Hematopoietic multipotent progenitor cell treated with erythropoietin and hydrocortisone succinate and interleukin-3 and kit ligand, for 8 days (in vitro differentiated cells): ENCODE measurements at places on chromosomes 6 and 20.
A peak's percentile ranks its signal among the peaks of the same experiment; 100 is the strongest.

GRCh38 chr6:89775150-89775549 lies 44.4 kb downstream of the MDN1 start:
- no peak for DNase-seq

- no peak for DNase-seq
Observed at GRCh38 chr20:50193836-50194421, 3.3 kb downstream of the CEBPB start.

DNA sequence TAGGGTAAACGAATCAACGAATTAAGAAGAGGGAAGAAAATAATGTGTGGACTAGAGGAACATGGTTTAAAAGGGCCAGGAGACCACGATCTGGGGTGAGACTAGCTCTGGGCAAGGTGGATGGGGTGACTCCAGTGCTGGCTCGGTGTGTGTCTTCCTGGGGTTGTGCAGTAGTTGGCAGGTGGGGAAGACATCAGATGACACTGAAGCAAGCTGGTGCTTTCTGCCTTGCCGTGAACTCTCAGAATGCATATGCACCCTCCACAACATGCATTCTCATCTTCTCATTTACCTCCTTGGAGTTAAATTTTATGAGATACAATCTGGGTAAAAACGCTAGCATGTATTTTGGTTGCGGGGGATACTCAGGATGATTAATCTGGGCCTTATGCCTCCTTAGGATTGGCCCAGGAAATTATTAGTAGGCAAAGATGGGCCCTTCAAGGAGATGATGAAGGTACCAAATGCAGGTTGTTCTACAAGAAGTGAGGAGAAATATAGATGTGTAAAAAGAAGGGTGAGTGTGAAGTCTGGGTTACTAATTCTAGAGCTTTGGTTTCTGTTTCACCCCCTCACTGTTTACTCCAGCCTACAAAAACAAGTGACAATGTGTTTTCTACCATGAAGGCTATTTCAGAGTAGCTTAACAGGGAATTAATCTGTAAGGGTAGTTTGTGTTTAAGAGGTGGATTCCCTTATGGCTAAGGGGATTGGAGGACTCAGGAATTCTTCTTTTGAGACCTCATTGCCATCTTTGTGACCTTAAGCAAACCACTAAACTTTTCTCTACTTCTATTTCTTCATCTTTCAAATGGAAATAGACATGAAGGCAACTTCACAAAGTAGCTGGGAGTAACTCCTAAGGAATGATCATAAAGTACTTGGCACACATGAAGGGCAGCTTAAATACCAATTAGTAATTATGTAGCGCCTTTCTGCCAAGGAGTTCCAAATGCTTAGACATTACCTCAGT lies 71.0 kb upstream of the SUPT3H start:
- no peak for DNase-seq

DNA sequence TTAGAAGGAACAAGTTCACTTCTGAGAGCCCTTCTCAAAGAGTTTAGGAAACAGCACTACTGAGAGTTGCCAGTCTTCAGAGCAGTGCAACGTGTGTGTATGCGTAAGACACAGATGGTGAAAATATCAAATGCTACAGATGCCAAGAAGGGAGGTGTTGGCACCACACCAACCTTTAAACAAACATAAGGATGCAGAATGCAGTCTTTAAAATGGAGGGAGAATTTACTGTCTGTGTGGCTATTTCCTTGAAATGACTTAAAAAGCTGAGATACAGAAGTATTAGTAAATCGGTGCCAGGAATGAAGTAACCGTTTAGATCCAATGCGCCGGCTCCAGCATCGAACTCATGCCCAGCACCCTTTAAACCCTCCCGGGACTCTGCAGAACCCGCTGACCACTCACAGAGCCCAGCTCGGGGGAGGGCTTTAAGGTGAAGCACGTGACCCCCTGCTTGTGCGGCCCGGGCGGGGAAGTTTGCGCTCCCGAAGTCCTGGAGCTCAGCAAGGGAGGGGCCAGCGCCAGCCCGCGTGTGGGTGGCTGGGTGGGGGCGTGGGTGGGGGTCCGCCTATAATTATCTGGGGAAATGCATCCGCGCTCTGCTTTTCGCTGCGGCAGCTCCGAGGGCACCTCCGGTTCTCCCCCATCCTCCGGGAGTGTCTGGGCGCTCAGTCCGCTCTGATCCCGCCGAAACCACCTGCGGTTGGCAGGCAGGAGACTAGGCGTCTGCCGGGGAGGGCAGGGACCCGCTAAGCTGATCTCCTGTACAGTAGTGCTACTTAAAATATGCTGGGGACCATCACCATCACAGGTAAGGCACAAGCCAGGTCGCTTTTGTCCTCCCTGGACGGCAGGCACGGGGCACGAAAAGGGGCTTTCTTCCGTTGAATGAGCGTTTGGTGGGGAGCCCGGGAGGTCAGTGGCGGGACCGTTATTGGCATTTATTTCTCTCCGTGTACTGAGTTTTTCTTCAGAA lies 66.0 kb downstream of the ZBTB2 start:
- DNase-seq: peak; percentile 8

- DNase-seq: no peak
Observed at GRCh38 chr6:127902933-127903332, 2.1 kb upstream of the THEMIS start.

- DNase-seq: peak; percentile 75
Observed at GRCh38 chr6:7701212-7701834, 24.6 kb upstream of the BMP6 start.

DNA sequence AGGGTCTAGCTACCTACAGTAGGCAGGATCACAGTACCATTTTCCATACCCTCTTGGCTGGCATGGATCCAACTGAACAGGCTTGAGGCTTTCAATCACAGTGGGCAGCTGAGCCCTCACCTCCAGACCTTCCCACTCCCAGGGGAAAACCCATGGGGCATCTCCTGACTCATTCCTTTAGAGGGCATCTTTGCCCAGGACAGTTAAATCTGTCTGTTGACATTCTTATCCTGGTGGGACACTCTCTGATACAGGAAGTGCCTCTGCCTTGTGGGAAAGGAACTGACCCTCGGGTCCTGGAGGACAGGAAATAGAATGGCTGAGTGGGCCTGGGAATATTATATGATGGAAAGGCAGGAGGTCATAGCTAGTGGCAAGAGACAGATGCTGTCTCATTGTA lies 10.2 kb upstream of the EPB41L1 start:
- DNase-seq: no peak

GRCh38 chr6:47168180-47168579 lies 126.0 kb upstream of the ADGRF1 start:
- no peak for DNase-seq

DNA sequence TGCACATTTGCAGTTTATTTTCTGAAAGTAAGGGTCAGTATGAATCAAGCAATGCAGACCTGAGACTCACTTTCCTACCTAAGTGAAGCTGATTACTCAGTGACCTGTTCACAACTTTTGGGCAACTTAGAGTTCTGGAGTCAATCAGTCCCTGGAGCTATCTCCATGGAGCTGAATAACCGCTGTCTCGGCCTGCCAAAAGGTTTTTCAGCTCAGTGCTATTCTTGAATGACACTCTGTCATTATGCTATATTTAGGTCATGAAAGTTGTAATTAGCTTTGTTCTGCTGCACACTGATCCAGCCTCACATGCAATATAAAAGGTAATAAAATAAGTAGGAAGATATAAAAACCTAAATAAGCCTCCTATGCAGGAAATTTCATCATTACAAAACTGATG lies 356.0 kb downstream of the BMP2 start:
- DNase-seq: no peak

GRCh38 chr20:19022791-19023448 lies 189.5 kb upstream of the SLC24A3 start:
- no peak for DNase-seq

DNA sequence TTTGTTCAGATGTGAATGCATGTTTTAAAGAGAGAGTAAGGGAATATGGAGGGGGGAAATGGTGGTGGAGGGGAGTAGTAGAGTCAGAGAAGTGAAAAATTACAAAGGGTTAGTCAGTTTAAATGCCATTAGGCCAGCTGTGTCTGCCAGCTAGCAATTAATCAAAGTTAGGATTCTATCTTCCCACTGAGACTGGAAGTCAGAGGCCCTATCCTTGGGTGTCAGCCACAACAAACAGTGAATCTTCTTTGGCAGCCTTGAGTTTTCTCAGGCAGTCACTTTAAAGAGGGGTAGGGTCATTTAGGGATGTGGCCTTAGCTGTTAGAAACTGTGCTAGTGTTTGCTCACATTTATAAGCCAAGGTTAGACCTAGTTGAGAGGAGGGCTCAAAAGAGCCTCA lies 120.5 kb upstream of the BTBD3 start:
- no peak for DNase-seq

GRCh38 chr20:56376331-56376730 lies 15.7 kb downstream of the AURKA start:
- DNase-seq: no peak

DNA sequence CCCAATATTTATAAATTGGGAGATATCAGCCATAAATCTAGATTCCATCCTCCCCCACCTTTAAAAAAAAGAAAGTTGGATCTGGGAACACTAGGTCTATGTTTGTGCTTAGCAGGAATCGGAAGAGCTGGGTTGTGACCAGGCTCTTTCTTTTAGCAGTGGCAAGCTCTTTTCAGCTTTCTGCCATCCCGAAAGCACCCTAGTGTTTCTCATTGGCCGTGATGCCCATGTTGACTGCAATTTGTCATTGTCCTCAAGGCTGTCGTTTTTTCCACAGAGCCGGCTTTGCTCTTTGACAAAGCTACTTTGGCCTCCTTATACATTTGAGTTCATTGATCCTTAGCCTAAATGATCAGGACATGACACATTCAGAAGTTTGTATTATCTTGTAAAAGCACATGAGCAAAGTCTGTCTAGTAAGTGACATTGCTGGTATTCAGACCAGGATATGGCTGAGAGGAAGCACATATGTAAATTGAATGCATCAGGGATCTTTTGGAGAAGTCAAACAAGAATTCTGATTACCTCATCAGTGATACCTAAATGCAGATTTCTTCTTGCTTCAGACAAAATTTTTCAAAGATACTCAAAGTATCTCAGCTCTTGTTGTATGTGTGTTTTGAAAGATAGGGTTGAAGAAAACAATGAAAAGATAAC lies 50.1 kb downstream of the CARMIL1 start:
- DNase-seq: no peak

GRCh38 chr6:153117986-153118879 lies 12.8 kb downstream of the RGS17 start:
- DNase-seq: peak; percentile 22

- no peak for DNase-seq
Observed at GRCh38 chr20:63264519-63264918, 8.1 kb upstream of the ARFGAP1 start.

DNA sequence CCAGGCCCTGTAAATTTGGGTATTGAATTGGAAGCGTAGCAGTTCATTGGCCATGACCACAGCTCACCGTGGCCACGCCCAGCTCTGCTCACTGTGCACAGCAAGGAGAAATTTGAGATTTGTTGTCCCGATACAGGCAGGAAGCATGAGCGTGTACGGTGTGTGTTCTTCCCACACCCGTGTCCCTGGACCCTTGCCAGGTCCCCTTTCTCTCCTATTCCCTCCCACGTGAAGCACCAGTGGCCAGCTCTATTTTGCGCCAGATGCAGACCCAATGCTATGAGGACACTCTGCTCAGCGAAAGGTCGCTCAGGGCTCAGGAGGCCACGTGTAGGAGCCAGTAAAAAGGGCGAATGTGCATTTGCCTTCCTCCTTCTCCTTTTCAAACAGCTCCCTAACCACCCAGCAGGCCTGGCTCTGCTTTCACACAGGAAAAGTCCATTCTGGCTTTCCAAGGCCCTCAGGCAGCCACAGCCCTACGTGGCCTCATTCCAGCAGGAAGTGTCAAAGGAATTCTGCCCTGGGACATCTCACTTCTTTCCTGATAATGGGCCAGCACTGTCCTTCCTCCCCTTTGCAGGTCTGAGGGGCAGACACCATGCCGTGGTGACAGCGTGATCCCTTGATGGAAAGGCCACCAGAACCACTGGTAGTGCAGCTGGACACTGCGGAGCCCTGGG lies 499.2 kb upstream of the CDH4 start:
- DNase-seq: no peak

DNA sequence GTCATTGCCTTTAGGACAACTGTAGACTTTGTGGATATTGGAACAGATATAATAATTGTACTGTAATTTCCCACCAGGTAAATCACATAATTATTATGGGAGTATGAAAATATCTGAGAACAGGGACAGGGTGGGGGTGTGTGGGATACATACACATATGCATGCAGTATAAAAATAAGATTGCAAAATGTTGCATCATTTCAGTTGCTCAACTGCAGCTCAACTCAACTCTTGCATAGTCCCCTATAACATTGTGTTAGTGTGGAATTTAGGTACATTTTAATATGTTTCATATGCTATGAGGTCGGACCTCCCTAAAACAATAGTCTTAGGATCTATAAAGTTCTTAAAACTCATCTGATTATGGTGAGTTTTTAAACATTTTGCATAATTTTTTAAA lies 275.0 kb upstream of the FLRT3 start:
- DNase-seq: no peak

GRCh38 chr20:48203252-48203651 lies 418.0 kb upstream of the SULF2 start:
- DNase-seq: no peak

GRCh38 chr6:14118091-14118439 lies 493 bp downstream of the CD83 start:
- DNase-seq: no peak

- peak; percentile 9 for DNase-seq
Observed at GRCh38 chr6:127539272-127539671, 20.1 kb upstream of the MTCL3 start.

GRCh38 chr6:71333697-71334096 lies 45.1 kb downstream of the OGFRL1 start:
- DNase-seq: no peak
